Adrenal gland (tissue), 19 donors: ENCODE measurements at places on chromosomes 16 and 17. TPM values are rescaled to one million over a fixed set of nuclear protein-coding genes. Genes with fewer than 3 reads are reported as not detected.

GRCh38 chr17:2837147-2837561, 40.9 kb downstream of the RAP1GAP2 start:
- H3K4me1 ChIP-seq, result no peaks in the 10 kb centered on the region
- no peaks in the 10 kb centered on the region for H3K27me3 ChIP-seq
- no peaks in the 10 kb centered on the region for H3K36me3 ChIP-seq

SGCA gene
- 1.2 TPM for total RNA-seq

ENPP7 gene
- total RNA-seq, result not detected

IL17C gene
- total RNA-seq, result not detected

ZFPM1 gene
- 0.69 TPM for total RNA-seq

SDK2 gene
- 0.68 TPM for total RNA-seq

RGS11 gene
- total RNA-seq, result 51.1 TPM

- no peak overlapping the region for H3K4me3 ChIP-seq
- H3K27me3 ChIP-seq, result peaks cover 18% of the 10 kb centered on the region
- no peaks in the 10 kb centered on the region for H3K4me1 ChIP-seq
- no peak for DNase-seq
These were observed 14.2 kb upstream of the CDH5 start for GRCh38 chr16:66352304-66352703.

GRCh38 chr17:43018932-43019331, 3.3 kb downstream of the VAT1 start:
- H3K4me1 ChIP-seq, result peaks cover 61% of the 10 kb centered on the region
- DNase-seq, result no peak
- H3K36me3 ChIP-seq, result peaks cover 27% of the 10 kb centered on the region
- no peak overlapping the region for H3K4me3 ChIP-seq
- H3K27me3 ChIP-seq, result no peaks in the 10 kb centered on the region

DNA sequence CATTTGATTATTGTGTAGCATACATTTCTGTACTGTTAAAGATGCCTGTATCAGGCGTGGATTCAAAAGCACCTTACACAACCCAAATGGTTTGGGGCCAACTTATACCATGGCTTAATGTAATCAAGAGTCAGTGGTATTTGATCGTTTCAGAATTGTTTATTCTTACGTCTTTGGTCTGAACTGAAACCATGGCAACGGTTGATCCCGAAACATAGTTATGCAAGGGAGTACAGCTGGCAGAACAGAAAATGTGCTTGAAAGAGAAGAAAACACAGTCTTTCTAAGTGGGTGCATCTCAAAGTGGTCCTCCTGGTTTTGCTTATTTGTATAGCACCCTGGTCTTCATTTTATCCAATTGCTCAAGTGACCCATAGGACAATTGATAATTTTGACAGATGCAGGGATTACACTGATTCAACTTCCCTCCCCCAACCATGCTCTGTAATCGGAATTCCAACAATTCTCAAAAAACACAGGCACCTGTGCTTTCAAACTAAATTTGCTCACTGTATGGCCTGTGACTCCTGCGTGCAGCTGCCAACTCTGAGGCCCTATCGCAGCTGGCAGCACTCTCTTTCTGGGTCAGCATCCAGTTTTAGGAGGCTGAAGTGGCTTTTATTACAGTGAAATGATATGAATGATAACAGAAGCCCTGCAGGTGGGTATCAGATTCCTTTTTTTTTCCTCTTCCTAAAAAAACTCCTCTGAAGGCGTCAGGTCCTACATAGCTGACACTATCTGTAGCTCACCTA, 77.0 kb upstream of the AXIN2 start:
- H3K27me3 ChIP-seq, result no peaks in the 10 kb centered on the region
- no peak for DNase-seq
- no peaks in the 10 kb centered on the region for H3K4me1 ChIP-seq
- no peaks in the 10 kb centered on the region for H3K36me3 ChIP-seq

ABCA9 gene
- total RNA-seq, result 11.5 TPM

GRCh38 chr17:69434164-69434579, 19.7 kb downstream of the MAP2K6 start:
- H3K36me3 ChIP-seq, result no peaks in the 10 kb centered on the region
- no peak overlapping the region for H3K27ac ChIP-seq
- no peaks in the 10 kb centered on the region for H3K4me1 ChIP-seq
- H3K27me3 ChIP-seq, result no peaks in the 10 kb centered on the region
- H3K4me3 ChIP-seq, result no peak overlapping the region

DNA sequence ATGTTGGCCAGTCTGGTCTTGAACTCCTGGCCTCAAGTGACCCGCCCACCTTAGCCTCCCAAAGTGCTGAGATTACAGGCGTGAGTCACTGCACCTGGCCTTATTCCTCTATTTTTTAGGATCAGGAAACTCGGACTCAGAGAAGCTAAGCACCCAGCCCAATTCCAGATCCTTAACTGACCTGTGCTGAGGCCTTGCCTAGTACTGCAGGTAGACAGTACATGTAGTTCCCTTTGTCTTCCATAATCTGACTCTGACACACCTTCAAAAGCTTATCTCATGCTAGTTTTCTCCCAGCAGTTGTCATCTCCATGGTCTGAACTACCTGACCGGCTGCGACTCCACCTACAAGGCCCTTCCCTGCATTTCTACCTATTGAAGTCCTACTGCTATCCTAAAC, 65.7 kb upstream of the AXIN2 start:
- H3K27ac ChIP-seq, result no peak overlapping the region
- no peaks in the 10 kb centered on the region for H3K27me3 ChIP-seq
- H3K4me3 ChIP-seq, result no peak overlapping the region
- no peaks in the 10 kb centered on the region for H3K36me3 ChIP-seq
- no peak for DNase-seq

- H3K4me3 ChIP-seq, result no peak overlapping the region
- H3K27me3 ChIP-seq, result no peaks in the 10 kb centered on the region
- no peak for DNase-seq
- H3K4me1 ChIP-seq, result peaks cover 20% of the 10 kb centered on the region
- H3K27ac ChIP-seq, result no peak overlapping the region
These were observed 12.5 kb upstream of the NUDT16L1 start for GRCh38 chr16:4680673-4681470.

- H3K4me1 ChIP-seq, result no peaks in the 10 kb centered on the region
- DNase-seq, result no peak
- no peak overlapping the region for H3K4me3 ChIP-seq
These were observed 70.9 kb upstream of the METRNL start for GRCh38 chr17:83008526-83008925.

GRCh38 chr16:64417711-64418227, 704.1 kb downstream of the CDH11 start:
- H3K27ac ChIP-seq, result no peak overlapping the region
- no peaks in the 10 kb centered on the region for H3K27me3 ChIP-seq
- H3K4me1 ChIP-seq, result peaks cover 10% of the 10 kb centered on the region
- no peak overlapping the region for H3K4me3 ChIP-seq
- H3K36me3 ChIP-seq, result no peaks in the 10 kb centered on the region

- no peaks in the 10 kb centered on the region for H3K36me3 ChIP-seq
- H3K27me3 ChIP-seq, result peaks cover 27% of the 10 kb centered on the region
- DNase-seq, result no peak
- H3K4me3 ChIP-seq, result no peak overlapping the region
- no peak overlapping the region for H3K27ac ChIP-seq
These were observed 211.6 kb upstream of the FOXF1 start for GRCh38 chr16:86298758-86299134.

DNA sequence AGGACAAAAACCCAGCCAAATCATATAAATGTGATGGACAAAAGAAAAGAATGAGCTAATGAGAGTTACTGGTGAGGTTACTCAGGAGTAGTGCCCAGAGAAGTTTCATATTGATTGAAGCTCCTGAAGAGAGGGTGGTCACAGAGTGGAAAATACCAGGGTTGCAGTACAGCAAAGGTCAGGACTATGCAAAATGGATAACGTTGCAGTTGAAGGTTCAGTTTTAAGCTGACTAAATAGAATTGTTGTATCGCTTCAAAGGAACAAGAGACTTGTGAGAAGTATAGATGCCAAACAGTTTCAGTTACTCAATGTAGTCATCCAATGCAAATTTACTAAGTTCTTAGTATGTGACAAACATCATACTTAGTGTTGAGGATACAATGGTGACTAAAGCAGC, 47.1 kb downstream of the ABCA8 start:
- peak overlapping the region; percentile 84 for H3K27ac ChIP-seq
- peaks cover 38% of the 10 kb centered on the region for H3K4me1 ChIP-seq
- no peaks in the 10 kb centered on the region for H3K27me3 ChIP-seq
- H3K4me3 ChIP-seq, result no peak overlapping the region

DNA sequence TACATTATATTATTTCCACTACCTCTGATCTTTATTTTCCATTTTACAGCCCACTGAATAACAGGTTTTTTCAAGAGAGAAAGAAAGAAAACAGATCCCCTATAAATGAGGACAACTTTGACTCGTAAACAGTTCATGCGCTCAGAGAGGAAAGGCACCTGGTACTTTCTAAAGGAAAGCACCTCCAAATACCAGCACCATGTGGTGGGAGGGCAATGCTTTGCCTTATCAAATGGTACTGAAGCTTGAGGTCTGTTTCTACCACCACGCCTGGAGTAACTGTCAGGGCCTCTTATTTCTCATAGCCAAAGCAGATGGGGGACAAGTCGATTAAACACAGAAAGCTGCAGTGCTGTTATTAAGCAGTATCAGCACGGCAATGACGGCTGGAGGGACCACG, 510.3 kb upstream of the ZFHX3 start:
- no peak for DNase-seq
- H3K27ac ChIP-seq, result no peak overlapping the region
- H3K4me3 ChIP-seq, result no peak overlapping the region
- no peaks in the 10 kb centered on the region for H3K27me3 ChIP-seq
- no peaks in the 10 kb centered on the region for H3K36me3 ChIP-seq

NPB gene
- not detected for total RNA-seq

- H3K4me3 ChIP-seq, result no peak overlapping the region
- DNase-seq, result no peak
- H3K27me3 ChIP-seq, result no peaks in the 10 kb centered on the region
- peaks cover 71% of the 10 kb centered on the region for H3K36me3 ChIP-seq
These were observed 7.8 kb downstream of the NR1D1 start for GRCh38 chr17:40092581-40092980.

DNA sequence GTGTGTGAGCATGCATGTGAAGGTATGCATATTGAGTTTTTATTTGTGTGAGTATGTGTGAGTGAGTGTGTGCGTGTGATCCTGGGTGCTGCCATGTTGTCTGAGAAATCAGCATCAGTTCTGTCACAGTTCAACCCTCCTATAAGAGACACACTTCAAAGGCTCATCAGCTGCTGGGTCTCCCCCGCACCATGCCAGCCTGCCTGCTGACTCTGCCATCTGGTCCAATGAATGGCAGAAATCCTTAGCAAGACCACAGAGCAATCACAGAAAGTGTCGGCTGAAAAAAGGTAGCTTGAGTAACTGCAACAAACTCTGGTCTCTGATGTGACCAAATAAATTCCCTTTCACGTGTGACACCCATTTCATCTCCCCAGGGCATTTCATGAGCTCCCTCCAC, 381.8 kb upstream of the MAF start:
- H3K4me1 ChIP-seq, result no peaks in the 10 kb centered on the region
- DNase-seq, result no peak
- H3K27ac ChIP-seq, result no peak overlapping the region
- no peak overlapping the region for H3K4me3 ChIP-seq
- H3K27me3 ChIP-seq, result no peaks in the 10 kb centered on the region
- H3K36me3 ChIP-seq, result no peaks in the 10 kb centered on the region

GRCh38 chr16:31145398-31145990, 4.4 kb downstream of the PRSS36 start:
- H3K27me3 ChIP-seq, result peaks cover 11% of the 10 kb centered on the region
- no peak overlapping the region for H3K4me3 ChIP-seq
- H3K27ac ChIP-seq, result no peak overlapping the region
- no peak for DNase-seq
- H3K36me3 ChIP-seq, result no peaks in the 10 kb centered on the region

DNA sequence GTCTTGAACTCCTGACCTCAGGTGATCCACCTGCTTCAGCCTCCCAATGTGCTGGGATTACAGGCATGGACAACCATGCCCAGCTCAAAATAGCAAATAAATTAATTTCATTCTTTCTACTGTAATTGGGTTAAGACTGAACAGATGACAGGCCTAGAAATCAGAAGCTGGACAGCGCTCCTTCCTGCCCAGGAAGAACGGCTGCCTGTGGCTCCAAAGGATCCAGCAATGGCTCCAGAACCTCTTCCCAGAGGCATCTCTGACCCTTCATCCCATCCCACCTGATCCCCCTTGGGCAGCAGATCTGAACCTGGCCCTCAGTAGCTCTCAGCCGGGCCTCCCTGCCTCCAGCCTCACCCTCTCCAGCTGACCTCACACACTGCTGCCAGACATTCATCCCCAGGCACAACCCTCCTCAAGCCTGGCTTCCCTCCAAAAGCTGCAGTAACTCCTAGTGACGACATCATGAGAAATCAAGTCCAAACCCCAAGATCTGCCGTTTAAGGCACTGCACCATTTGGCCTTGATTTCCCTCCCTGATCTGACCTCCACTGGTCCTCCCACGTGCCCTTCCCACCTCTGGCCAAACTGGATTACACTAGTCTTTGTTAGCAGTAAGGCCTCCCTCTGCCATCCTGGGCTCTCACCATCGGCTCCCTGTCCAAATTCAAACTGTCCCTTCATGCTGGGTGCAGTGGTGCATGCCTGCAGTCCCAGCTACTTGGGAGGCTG, 3.1 kb upstream of the MIF4GD start:
- no peaks in the 10 kb centered on the region for H3K27me3 ChIP-seq
- no peaks in the 10 kb centered on the region for H3K36me3 ChIP-seq
- no peak overlapping the region for H3K27ac ChIP-seq
- no peak overlapping the region for H3K4me3 ChIP-seq
- H3K4me1 ChIP-seq, result peaks cover 21% of the 10 kb centered on the region

DNA sequence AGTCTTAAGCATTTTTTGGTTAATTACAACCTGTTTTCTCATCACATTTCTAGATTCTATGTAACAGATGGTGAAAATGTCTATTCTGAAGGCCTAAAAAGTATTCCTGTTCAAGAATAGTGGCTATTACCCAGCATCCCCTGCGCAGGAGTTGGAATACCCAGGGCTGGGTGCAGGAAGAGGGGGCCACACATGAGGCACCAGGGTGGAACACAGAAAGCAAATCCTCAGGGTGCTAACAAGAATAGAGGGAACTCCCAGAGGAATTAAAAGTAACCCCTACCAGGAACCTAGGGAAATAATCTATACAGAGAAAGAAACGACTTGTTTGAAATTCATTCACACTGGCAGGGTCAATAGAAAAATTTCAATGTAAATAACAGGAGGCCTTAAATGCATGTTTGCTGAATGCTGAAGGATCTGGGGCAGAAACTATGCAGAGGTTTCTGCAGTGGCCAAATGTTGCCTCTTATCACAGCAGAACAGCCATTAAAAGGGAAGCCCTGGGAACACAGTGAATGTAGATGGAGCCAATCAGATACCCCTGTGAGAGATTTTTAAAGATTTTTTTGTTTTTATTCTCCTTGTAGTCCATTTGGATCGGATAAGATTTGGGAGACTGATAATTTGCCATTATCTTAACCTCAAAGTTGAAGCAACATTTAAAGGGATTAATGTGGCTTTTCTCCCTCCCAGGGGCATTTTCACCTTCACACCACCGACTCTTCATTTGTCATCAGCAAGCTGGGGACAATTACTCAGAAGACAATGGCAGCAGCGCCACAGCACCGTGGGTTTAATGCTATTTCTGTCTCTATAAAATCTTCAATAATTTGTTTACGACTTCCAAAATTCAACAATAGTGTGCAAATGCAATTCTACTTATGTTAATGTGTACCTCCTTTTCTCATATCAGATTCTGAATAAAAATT, 196.0 kb upstream of the PSMD7 start:
- H3K4me3 ChIP-seq, result no peak overlapping the region
- no peaks in the 10 kb centered on the region for H3K36me3 ChIP-seq
- H3K4me1 ChIP-seq, result no peaks in the 10 kb centered on the region

TCAP gene
- 1.5 TPM for total RNA-seq

- H3K4me1 ChIP-seq, result no peaks in the 10 kb centered on the region
- no peak for DNase-seq
- H3K4me3 ChIP-seq, result no peak overlapping the region
- no peaks in the 10 kb centered on the region for H3K36me3 ChIP-seq
These were observed 26.0 kb downstream of the CDH11 start for GRCh38 chr16:65095906-65096305.
